H9 (cell line): ENCODE measurements at places on chromosomes 2 and 18. TPM values are rescaled to one million over a fixed set of nuclear protein-coding genes. Genes with fewer than 3 reads are reported as not detected.

PREPL gene
- 29.4 and 30.1 TPM in 2 replicates for total RNA-seq

REG1B gene
- total RNA-seq: not detected in 2 replicates

SULT1C4 gene
- 0.86 and 0.96 TPM in 2 replicates for total RNA-seq

TRAK2 gene
- total RNA-seq: 13.8 and 14.2 TPM in 2 replicates

GPR39 gene
- total RNA-seq: 0.20 and 0.50 TPM in 2 replicates

GALR1 gene
- total RNA-seq: 0.02 and 0.07 TPM in 2 replicates

UGT1A5 gene
- total RNA-seq: not detected in 2 replicates

DUSP2 gene
- 13.5 and 14.9 TPM in 2 replicates for total RNA-seq

GPR155 gene
- 0.35 TPM in 2 replicates for total RNA-seq

NEU2 gene
- total RNA-seq: not detected in 2 replicates

ADRA2B gene
- total RNA-seq: 2.7 TPM in 2 replicates

WNT10A gene
- not detected in 2 replicates for total RNA-seq

CDH7 gene
- total RNA-seq: 0.13 and 0.29 TPM in 2 replicates

NOSTRIN gene
- total RNA-seq: not detected in 2 replicates

GPBAR1 gene
- total RNA-seq: 0.37 and 0.44 TPM in 2 replicates

CBLN2 gene
- not detected in 2 replicates for total RNA-seq
